ENCODE measurements at places on chromosomes 13 and 19.

DNA sequence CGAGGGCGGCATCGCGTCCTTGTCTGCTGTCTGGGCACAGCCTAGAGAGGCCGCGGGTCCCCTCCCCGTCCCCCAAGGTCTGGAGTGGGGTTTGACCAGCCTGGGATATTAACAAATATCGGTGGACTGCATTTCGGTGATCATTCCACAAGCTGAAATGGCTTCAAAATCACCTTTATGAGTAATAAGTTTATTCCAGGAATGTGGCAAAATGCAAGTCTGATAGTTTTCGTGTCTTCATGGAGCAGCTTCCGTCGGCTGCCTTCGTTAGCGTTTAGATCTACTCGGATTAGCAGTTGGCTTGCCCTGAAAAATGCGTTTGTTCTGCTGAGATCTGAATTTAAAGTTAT, 1.1 kb upstream of the GJA3 start:
- DNase-seq: no peak

GRCh38 chr13:89695343-89696257, 1651.9 kb upstream of the MIR17HG start:
- DNase-seq: peak; percentile 51

- DNase-seq: peak; percentile 92
Observed at GRCh38 chr19:39252458-39252857, 3.8 kb upstream of the IFNL4 start.

DNA sequence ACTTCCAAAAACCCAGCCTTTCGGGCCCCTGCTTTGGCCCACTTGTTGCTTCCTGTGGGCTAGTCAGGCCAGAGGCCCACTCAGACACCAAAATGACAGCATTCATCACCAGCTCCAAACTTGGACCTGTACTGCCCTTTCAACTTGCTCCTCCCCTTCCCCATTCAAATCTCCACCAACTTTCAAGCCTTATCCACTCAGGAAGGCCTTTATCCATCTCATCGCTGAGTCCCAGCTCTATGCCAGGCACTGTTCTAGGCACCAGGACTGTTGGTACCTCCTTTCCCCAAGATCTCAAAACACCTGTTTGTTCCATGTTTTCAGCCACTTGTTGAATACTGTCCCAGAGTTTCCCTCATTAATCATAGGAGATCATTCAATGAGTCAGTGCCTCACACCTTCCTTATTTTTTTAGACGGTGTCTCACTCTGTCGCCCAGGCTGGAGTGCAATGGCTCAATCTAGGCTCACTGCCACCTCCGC, 1011.4 kb downstream of the UQCRFS1 start:
- DNase-seq: no peak

GRCh38 chr13:79406597-79406908, 498 bp upstream of the RBM26 start:
- DNase-seq: no peak

DNA sequence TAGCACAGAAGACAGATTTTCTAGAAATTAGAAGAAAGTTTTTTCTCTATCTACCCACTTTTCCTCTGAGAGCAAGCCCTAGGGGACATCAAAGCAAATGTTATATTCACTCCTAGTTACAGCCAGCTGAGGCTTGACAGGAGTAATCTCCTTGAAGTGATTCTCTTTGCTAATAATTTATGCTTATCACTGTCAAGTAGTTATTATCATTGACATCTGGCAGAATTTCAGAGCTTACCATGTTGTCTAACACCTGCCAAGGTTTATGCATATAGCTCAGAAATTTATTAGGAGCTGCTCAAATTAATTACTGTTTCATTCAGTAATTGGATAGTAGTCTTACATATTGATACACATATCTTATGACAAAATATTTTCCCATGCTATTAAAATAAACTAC, 465.9 kb upstream of the ATXN8OS start:
- DNase-seq: no peak

GRCh38 chr19:56670961-56671612, 470 bp downstream of the ZNF835 start:
- no peak for DNase-seq

DNA sequence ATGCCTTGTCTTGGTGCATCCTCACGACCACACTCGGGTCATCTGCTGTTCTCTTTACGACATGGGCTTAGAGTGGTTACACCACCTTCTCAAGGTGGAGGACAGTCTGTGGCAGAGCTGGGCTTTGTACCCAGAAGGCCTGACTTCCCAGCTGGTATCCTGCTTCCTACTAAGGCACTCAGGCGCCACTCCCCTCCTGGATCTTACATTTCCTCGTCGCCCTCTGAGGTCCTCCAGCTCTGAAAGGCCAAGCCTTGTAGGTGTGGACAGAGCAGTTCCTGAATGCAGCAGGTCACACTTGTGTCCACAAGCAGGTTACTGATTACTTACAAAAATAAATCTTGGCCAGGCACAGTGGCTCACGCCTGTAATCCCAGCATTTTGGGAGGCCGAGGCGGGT, 11.9 kb downstream of the SYCE2 start:
- DNase-seq: no peak

Measured in hematopoietic multipotent progenitor cell treated with erythropoietin and hydrocortisone succinate and interleukin-3 and kit ligand, for 6 days (in vitro differentiated cells).